ENCODE measurements at places on chromosomes 12 and 14.

DNA sequence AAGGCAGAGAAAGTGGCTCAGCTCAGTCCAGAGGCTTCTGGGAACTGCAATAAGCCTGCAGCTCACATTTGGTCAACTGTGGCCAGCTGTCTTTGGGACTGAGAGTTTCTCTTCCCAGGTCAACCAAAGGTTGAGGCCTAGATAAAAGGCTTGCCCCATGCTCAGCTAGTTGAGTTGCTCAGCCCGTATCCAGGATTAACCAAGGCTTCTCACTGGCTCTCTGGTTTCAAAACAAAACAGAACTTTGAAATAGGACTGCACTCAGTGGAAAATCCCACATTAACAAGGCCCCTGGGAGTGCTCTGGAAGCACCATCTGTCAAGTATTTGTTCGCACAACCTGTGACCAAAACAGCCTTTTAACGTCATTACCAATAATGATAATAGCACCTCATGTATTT lies 40.3 kb upstream of the NUAK1 start:
- no peak for DNase-seq

DNA sequence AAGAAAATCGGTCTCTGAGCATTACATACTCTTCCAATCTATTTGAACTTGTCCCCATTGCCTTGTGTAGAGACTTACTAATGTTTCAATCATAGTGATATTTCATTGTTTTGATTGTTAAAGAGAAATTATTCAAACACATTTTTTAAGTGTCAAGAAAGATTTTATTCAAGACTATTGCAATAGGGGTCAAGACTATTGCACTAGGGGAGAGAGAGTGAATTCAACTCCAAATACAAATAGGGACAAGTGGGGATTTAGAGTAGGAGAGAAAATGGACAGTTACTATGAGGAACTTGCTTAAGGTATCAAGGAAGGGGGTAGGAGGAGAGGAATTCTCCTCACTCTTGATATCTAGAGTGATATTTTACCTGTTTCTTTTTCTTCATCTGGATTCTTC lies 73.1 kb downstream of the FAR2 start:
- DNase-seq = no peak

GRCh38 chr12:72790273-72790672 lies 518.1 kb downstream of the TRHDE start:
- no peak for DNase-seq

DNA sequence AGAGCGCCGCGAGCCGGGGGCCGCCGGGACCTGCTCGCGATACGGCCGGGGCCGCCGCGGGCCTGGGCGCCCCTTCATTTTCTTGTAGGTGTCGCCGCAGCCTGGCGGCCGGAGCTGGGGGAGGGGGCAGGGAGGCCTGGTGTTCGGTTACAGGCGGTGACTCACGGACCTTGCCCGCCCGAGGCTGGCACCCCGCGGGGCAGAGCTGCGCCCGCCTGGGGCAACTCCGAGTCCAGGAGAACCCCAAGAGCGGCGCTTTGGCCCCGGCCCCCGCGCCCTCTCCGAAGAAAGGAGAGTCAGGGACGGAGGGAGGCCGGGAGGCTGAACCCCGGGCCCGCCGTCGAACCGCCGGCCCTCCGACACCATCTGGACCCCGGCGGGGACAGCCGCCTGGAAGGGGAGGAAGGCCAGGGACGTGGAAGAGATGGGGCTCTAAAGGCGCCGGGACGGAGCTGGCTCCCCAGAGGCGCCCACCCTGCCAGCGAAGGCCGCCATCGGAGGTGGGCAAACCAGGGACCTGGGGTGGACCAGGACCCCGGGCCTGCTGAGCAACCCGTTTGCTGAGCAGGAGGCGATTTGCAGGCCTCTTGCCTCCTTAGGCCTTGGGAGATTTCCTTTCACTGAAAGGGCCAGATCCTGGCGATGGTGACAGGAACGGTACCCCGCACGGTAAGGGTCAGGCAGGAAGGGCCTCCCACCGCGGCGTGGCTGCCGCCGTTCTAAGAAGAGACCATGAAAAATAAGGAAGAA lies 843 bp upstream of the NUAK1 start:
- no peak for DNase-seq

- DNase-seq = no peak
Observed at GRCh38 chr14:77214216-77214615, 32.6 kb downstream of the TMEM63C start.

DNA sequence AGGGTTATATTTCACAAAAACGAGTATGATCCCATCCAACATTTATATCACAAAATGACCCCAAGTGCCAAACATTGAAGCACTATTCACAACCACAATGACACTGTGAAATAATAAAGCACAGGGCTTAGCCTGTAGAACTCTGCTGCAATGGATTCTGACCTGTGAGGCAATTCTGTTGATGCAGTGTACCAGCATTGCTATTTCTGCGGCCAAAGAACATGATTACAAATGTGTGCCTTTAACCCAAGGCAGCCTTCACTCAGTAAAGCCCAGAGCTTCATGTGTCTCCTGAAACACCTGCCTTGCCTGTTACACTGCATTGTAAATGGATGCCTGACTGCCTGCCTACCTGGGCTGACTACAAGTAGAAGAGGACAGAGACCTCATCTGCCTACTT lies 158.0 kb downstream of the PPM1H start:
- DNase-seq = no peak

DNA sequence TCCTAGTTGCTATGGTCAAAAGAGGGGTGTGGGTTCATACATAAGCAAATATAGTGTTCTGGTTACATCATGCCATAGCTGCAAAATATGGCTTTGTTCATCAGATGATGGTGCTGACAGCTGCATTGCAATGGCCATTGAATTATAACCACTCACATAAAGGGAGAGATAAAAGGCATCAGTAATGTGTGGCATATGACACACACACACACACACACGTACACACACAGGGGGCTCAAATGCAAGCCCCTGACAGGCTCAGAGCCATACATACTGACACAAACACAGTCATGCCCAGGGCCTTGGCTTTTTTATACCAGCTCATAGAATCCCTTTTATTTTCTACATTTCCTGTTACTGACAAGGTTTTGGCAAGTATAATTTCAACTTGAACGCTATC lies 698.9 kb downstream of the BCL11B start:
- DNase-seq = no peak

GRCh38 chr12:132415327-132416120 lies 74.4 kb upstream of the FBRSL1 start:
- no peak for DNase-seq

GRCh38 chr12:2531371-2531770 lies 263.4 kb upstream of the FKBP4 start:
- DNase-seq = no peak

Measured in stimulated activated CD8-positive, alpha-beta memory T cell treated with anti-CD3 and anti-CD28 coated beads, Interleukin-7, amount 100 ng/mL, for 1 hour (primary cell).